Endothelial cell of umbilical vein (primary cell): ENCODE measurements at places on chromosomes 7 and 10. TPM values are rescaled to one million over a fixed set of nuclear protein-coding genes. Genes with fewer than 3 reads are reported as not detected.

Gene MACC1
- not detected in 2 replicates for total RNA-seq

- no peaks in the 10 kb centered on the region for H3K36me3 ChIP-seq
- no peaks in the 10 kb centered on the region for H3K4me1 ChIP-seq
- H3K27me3 ChIP-seq = no peaks in the 10 kb centered on the region
- no peak overlapping the region for H3K4me3 ChIP-seq
Measured at GRCh38 chr7:4288791-4289394, 393.2 kb upstream of the FOXK1 start.

Gene FAM180A
- total RNA-seq = not detected in 2 replicates

- H3K27me3 ChIP-seq = peaks cover 2% of the 10 kb centered on the region
- peaks cover 3% of the 10 kb centered on the region for H3K4me1 ChIP-seq
- H3K27ac ChIP-seq = no peak overlapping the region
- DNase-seq = no peak
Measured at GRCh38 chr7:44961844-44962482, 16.9 kb downstream of the MYO1G start.

Gene AP5Z1
- 58.9 and 64.3 TPM in 2 replicates for total RNA-seq

- no peak overlapping the region for H3K4me3 ChIP-seq
- no peak for DNase-seq
- no peaks in the 10 kb centered on the region for H3K27me3 ChIP-seq
Measured at GRCh38 chr7:158093156-158093796, 494.3 kb downstream of the PTPRN2 start.

DNA sequence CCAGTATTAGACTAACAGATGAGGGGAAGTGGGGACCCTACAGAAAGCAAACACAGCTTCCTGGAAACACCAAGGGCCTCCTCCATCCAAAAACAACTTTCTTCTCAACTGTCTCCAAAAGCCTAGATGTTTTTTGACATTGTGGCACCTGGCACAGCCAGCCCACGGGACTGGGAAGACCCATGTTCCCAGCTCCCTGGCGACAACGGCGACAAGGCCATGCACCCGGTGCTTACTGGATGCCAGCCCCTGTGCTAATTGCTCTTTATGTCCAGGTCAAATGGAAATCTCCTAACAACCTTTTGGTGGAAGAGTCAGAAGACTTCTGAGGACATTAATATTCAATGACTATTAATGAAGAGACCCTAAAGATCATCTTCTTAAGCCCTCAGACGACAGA is 7.1 kb downstream of the FGFR2 start:
- H3K4me1 ChIP-seq = no peaks in the 10 kb centered on the region
- H3K27ac ChIP-seq = no peak overlapping the region
- H3K36me3 ChIP-seq = no peaks in the 10 kb centered on the region
- peaks cover 16% of the 10 kb centered on the region for H3K27me3 ChIP-seq
- no peak overlapping the region for H3K4me3 ChIP-seq

Gene KCP
- not detected in 2 replicates for total RNA-seq

- no peaks in the 10 kb centered on the region for H3K27me3 ChIP-seq
- no peak overlapping the region for H3K4me3 ChIP-seq
- DNase-seq = no peak
Measured at GRCh38 chr7:141676618-141677017, 25.3 kb downstream of the DENND11 start.

GRCh38 chr10:82377608-82378007 is 502.6 kb downstream of the NRG3 start:
- no peaks in the 10 kb centered on the region for H3K27me3 ChIP-seq
- no peak overlapping the region for H3K4me3 ChIP-seq
- H3K4me1 ChIP-seq = peaks cover 10% of the 10 kb centered on the region
- DNase-seq = peak; percentile 61

GRCh38 chr10:74480778-74481177 is 329.8 kb downstream of the ADK start:
- no peaks in the 10 kb centered on the region for H3K36me3 ChIP-seq
- no peak overlapping the region for H3K27ac ChIP-seq
- H3K27me3 ChIP-seq = no peaks in the 10 kb centered on the region
- no peak overlapping the region for H3K4me3 ChIP-seq

DNA sequence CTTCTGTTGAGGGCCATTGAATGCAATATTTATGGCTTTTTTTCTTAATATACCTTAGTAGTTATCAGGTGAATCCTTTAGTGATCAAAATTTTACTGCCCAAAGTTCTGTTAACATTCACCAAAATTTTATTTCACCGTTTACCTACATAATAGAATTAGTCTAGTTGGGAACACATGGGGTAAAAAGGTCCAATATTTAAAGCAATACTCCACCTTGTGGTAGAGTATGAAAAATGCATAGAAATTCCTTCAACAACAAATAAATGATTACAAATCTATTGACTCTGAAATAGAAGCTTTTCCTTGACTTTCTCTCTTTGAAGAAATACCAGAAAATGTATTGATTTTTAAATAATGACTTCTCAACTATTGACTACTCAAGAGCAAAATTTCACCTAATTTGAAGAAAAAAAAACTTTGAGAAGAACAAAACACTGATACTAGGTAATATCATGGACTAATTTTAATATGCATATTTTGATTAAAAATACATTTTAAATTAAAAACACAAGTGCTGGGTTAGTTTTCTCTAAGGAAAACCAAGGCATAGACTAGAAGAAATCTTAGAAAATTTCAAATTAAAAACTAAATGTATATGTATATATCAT is 43.3 kb downstream of the POLR1F start:
- no peaks in the 10 kb centered on the region for H3K4me1 ChIP-seq
- H3K27me3 ChIP-seq = peaks cover 2% of the 10 kb centered on the region
- no peak overlapping the region for H3K4me3 ChIP-seq
- peak; percentile 31 for DNase-seq
- H3K27ac ChIP-seq = no peak overlapping the region

Gene ANKRD1
- 591 and 664 TPM in 2 replicates for total RNA-seq
